ENCODE measurements at places on chromosomes 12 and 14.

DNA sequence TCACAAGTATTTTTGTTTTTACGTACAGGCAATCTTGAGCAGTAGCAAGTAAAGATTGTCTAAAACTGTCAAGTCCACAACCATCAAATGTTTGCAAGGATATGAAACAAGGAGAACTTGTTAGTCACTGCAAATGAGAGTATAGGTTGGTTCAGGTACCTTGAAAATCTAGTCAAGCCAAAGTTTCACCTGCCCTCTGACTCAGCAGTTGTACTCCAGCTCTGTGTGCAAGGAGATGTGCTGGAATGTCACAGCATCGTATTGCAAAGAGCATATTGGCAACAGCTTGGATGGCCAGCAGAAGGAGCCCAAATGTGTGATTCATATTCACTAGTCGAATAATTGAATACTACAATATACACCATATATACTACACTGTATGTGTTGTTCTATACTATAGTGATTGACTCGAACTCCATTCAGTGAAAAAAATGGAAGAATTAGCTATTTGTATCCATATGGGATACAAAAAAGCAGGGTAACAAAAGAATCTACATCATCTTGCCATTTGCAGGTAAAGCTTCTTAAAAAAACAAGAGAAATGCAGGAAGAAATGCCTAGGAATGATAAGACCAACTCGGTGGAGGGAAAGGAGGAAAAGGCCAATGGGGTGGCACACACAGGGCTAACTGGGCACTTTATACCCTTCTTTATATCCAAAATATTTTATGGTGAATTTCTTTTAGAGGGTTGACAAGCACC, 44.0 kb downstream of the EID3 start:
- DNase-seq: no peak

- no peak for DNase-seq
Measured at GRCh38 chr12:124497658-124498057, 69.8 kb downstream of the NCOR2 start.

GRCh38 chr14:94770251-94770749, 387 bp upstream of the GSC start:
- peak; percentile 72 for DNase-seq

GRCh38 chr12:101490286-101490920, 15.3 kb downstream of the SPIC start:
- DNase-seq: no peak

DNA sequence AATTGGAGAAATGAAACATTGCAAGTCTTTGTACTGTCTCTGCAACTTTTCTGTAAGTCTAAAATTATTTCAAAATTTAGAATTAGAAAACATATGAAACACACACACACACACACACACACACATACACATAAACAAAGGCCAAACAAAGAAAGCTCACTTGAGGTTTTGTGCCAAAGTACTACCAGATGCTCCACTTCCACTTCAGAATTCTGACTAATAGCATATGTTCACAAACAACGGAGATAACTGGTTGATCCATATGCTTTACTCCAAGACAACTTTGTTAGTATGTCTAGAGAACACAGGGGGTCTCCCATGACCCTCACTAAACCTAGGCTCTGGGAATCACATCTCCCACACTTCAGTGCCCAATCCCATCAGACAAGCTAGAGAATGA, 133.8 kb upstream of the CLEC14A start:
- DNase-seq: no peak

DNA sequence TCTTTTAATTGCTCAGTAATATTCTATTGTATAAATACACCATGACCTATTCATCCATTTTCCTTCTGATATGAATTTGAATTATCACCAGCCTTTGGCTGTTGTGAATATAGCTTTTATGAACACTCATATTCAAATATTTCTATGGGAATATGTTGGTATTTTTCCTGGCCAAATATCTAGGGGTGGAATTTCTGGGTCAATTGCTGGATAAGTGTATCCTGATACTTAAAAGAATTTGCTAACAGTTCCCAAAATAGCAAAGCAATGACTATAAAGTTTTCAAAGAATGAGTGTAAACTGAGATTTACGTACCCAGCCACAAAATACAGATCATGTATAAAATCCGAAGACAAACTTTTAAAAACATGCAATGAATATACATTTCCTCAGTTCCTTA, 148.7 kb upstream of the CLEC14A start:
- DNase-seq: no peak

GRCh38 chr12:22477166-22477893, 67.0 kb downstream of the C2CD5 start:
- DNase-seq: no peak

DNA sequence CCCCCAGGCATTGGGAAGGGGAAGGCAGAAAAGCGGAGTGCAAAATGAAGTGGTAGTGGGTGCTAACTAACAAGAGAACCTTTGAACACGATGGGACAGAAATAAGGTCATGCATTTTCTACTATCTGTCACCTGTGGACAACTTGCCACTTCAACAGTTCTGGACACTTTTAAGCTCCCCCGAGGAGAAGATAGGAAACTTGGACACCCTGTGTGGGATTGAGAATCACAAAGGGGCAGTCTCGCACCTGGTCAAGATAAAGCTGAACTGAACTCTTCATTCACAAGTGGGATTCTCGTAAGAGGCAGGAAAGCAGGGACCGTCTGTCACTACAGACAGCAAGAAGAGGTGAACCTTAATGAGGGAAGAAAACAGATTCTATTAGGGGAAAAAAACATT, 51.6 kb downstream of the EIF2S3B start:
- DNase-seq: no peak

GRCh38 chr12:124170760-124171159, 124.1 kb upstream of the RFLNA start:
- no peak for DNase-seq

DNA sequence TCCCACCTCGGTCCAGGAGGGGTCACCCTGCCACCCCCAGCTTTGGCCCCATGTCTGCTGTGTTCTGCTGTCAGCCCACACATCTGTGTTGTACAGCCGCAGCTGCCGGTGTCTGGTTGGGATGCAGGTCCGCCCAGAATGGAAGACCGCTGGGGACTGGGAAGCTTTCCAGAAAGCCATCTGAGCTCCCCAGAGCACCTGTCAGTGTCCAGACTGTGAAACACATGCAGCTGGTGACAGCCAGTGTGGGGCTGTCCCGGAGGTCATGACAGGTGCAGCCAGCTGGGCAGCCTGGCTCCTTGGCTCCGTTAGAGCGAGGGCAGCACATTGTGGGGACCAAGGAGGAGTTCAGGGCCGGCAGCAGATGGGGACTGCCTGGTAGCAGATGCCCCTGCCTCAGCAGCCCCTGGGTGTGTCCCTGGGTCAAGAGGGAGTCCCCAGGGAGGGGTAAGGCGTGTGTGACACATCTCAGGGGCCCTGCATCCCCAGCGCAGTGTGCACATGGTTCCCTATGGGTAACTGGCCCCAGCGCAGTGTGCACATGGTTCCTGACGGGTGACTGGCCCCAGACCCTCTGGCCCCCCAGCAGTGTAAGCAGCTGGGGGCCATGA, 16.4 kb downstream of the CEP170B start:
- DNase-seq: no peak

GRCh38 chr12:55720071-55720564, at the start of gene RDH5:
Gene RDH5, plus strand, starts transcription at chr12:55720393. Its CDS starts 792 bp downstream, at chr12:55721185.
- DNase-seq: no peak

- no peak for DNase-seq
Measured at GRCh38 chr14:67541448-67542387, 8.6 kb downstream of the PLEKHH1 start.

GRCh38 chr12:130121226-130122000, 40.9 kb upstream of the FZD10 start:
- no peak for DNase-seq

GRCh38 chr14:46008348-46008747, 643.2 kb downstream of the RPL10L start:
- DNase-seq: no peak

DNA sequence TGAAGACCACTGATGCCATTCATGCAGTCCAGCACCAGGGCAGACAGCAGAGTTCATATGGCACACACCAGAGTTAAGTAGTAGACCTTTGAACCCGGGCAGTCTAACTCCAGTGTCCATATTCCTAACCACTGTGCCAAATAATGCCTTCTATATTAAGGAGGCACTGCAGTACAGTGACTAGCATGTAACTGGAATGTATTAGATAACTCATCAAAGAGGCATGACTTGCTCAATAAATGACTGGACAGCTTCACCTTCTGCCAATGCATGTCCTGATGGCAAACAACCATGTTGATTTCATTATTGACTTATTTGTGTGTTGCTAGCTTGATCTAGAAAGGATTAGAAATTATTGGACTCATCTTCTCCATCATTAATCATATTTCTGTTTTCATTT, 40.2 kb downstream of the DACT1 start:
- no peak for DNase-seq

DNA sequence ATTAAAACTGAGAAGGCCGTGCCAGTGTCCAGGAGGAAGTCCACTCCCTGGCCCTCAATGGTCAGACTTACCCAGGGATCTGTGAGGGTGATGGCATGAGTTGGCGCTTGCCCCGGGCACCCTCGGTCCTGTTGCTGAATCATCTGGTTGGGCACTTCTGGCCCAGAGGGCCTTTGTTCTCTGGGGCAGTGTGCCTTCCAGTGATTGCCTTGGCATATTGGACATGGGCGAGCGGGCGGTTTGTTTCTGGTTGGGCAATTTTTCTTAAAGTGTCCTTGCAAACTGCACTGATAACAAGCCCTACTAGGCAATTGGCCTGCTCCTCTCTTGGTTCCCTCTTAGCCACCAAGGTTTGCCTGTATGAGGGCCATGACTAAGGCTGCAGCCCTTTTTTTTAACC, 69.5 kb upstream of the ZDHHC17 start:
- DNase-seq: no peak

GRCh38 chr14:106080922-106081321, 554.5 kb downstream of the TMEM121 start:
- no peak for DNase-seq

GRCh38 chr12:61267474-61267873, 992.7 kb upstream of the USP15 start:
- no peak for DNase-seq

DNA sequence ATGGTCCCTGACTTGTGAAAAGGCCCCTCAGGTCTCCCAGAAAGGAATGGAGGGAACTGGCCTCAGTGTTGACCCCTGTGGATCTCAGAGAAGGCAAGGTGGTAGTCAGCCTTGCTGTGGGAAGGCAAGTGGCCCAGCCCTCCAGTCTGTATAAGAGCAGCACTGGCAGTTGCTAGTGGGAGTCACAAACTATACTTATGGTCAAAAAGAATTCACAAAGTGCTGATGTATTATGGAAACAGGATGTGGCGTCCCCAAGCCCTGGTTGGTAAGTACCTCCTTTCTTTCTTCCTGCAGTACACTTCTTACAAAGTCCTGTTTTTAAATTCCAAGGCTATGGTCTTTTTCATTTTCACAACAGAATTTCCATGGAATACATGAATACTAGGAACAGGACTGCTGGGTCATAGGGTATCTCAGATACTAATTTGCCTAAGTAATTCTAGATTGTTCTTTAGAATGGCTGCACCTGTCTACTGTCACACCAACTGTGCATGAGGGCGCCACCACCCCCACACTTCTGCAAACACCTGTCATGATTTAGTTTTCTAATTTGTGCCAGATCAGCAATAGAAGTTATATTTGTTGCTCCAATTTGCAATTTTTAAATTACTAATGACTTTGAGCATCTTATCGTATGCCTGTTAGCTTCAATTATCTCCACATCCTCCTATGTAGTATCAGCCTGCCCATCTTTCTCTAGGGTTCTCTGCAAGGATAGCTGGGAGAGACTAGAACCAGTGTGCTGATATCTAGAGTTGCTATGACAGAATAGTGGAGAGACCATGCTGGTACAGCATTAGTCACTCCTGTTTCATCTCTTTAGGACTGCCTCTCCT, 40.7 kb upstream of the TMEM263 start:
- no peak for DNase-seq

DNA sequence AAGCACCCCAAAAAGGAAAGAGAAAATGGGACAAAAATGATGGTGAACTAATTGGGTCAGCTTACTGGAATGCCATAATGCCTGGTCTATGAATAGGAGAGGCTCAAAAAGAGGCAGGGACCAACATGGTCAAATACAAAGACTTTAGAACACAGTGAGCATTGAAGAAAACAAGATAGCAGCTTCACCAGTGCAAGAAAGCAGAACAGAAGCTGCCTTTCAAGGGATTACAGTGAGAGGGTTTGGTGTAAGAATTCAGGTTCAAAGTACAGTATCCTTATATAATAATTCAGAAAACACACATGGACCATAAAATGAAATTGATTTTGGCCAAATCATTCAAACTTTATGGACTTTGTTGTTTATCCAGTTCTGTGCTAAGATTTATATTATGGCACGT, 162.1 kb downstream of the NAV3 start:
- DNase-seq: no peak

- no peak for DNase-seq
Measured at GRCh38 chr14:105087963-105088811, 23.0 kb upstream of the GPR132 start.

- DNase-seq: no peak
Measured at GRCh38 chr12:108594323-108594903, 3.5 kb downstream of the TMEM119 start.

DNA sequence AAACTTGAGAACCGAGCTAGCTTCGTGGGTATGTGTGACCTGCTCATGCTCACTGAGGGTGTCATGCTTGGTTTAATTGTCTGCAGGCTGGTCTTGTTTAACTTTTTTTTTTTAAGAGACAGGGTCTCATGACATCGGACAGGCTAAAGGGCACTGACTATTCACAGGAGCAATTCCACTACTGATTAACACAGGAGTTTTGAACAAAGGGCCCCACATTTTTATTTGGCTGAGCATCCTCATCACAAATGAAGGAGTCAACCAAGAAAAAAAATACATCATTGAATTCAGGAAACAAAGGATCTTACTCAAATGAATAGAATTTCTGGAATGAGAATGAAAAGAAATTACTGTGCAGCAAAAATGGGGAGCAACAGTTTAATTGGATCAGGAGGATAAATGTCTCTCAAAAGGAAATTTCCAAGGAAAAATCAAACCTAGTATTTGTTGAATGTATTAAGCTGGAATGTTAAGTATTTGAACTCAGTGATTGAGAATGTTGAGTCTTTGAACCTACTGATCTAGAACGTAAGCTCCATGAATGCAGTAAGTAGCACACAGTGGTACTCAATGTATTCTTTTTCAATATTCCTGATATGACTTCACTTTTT, 20.8 kb upstream of the PYROXD1 start:
- DNase-seq: no peak
